Bone marrow (tissue), 2 donors: ENCODE measurements at places on chromosomes 2 and 18.

DNA sequence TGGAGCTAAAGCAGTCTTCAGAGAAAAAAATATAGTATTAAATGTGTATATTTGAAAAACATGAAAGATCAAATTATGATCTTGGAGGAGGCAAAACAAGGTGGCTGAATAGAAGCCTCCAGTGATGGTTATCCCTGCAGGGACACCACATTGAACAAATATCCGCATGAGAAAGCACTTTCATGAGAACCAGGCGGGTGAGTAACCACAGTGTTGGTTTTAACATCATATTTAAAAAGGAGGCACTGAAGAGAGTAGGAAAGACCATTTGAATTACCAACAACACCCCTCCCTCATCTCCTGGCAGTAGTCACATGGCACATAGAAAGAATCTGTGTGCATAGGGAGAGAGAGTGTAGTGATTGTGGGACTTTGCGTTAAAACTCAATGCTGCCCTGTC, 759.6 kb upstream of the NRXN1 start:
- DNase-seq, result no peak

- DNase-seq, result no peak
These were observed 24.1 kb downstream of the DYNC1I2 start for GRCh38 chr2:171711351-171711750.

GRCh38 chr18:63131959-63132818, 187.4 kb downstream of the BCL2 start:
- no peak for DNase-seq

- DNase-seq, result no peak
These were observed 57.4 kb downstream of the MYO1B start for GRCh38 chr2:191302459-191303139.

- no peak for DNase-seq
These were observed 142.2 kb downstream of the CCDC102B start for GRCh38 chr18:68940039-68940438.

GRCh38 chr18:11591957-11592356, 17.4 kb upstream of the SLC35G4 start:
- no peak for DNase-seq

GRCh38 chr2:137096693-137097092, 331.3 kb downstream of the THSD7B start:
- DNase-seq, result no peak

GRCh38 chr2:46079985-46080560, 217.1 kb upstream of the EPAS1 start:
- DNase-seq, result no peak

DNA sequence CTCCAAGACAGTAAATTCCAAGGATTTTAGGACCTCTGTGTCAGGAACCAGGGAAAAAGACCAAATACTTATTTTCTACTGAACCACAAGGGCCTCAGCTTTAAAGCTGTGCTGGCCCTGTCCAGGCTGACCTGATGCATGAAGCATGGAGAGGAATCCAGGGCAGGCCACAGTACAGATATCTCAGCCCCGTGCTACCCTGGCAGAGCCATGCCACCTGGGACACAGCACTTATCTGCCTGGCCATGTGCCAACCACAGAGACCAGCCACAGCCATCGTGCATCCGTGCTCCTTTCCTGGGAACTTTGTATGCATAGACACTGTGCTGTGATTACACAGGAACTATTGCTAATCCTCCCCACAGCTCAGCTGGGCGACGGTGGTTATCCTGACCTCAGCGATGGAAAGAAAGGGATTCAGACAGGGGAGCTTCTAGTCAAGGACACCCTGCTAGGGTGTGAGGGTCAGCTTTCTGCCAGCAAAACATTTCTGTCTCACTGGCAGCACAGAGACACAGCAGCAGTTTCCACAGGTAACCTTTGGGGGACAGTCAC, 687.4 kb upstream of the ID2 start:
- no peak for DNase-seq

DNA sequence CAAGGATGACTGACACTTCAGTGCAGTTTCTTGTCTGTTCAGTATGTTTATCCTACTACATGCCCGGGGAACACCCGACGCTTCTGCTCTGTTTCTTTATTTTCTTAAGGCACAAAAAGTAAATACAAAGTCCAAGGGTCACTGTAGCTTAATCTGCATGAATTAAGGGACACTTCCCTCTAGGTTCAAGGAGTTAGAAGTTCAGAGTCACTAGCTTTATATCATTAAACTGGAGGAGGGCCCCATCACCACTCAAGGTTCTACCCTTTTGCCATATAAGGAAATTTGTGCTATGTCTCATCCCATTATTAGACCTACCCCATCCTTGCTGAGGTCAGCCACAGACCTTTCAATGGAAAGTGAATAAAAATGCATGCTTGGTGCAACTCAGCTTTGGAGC, 27.6 kb upstream of the RMDN2 start:
- DNase-seq, result no peak

- DNase-seq, result no peak
These were observed 73.0 kb downstream of the CHRNA1 start for GRCh38 chr2:174691201-174691779.

GRCh38 chr2:201709747-201710146, 11.3 kb upstream of the MPP4 start:
- no peak for DNase-seq
